Activated T-cell treated with anti-CD3 and anti-CD28 coated beads for 1 hour (primary cell): ENCODE measurements at places on chromosomes 16 and 17.

DNA sequence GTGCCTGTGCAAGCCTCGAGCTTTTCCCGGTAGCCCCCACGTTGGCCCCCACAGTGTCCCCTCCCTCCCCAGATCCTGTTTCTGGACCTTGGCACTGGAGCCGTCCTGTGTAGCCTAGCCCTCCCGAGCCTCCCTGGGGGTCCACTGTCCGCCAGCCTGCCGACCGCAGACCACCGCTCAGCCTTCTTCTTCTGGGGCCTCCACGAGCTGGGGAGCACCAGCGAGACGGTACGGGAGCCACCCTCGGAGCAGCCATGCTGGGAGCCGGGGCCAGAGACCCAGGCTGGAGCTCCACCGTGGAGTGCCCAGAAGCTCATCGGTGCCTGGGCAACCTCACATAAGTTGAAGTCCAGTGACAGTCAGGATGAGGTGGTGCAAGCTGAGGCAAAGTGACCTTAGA, 11.8 kb downstream of the RGS11 start:
- DNase-seq: no peak

DNA sequence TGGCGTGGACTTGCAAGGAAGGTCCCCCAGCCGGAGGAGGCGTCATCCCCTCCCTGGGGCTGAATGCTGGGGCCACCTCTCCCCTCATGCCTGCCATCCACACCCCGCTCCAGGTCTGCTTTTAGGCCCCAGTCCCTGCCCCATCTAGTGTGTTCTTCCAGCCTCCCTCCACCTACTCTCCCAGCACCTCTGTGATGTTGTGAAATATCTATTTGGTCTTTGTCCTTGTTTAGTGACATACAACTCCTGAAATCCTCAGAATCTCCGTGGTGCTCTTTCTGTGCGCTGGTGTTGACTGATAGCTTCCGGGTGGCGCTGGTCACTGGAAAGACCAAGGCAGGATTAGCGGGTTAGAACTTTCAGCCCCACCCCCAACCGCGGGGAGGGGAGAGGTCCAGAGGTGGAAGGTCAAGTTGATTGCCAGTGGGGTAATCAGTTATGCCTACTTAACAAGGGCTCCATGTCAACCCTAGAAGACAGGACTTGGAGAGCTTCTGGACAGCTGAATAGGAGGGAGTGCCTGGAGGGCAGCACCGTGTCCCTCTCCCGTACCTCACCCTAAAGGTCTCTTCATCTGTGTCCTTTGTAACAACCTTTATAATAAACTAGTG, 10.1 kb downstream of the TBC1D24 start:
- DNase-seq: no peak

DNA sequence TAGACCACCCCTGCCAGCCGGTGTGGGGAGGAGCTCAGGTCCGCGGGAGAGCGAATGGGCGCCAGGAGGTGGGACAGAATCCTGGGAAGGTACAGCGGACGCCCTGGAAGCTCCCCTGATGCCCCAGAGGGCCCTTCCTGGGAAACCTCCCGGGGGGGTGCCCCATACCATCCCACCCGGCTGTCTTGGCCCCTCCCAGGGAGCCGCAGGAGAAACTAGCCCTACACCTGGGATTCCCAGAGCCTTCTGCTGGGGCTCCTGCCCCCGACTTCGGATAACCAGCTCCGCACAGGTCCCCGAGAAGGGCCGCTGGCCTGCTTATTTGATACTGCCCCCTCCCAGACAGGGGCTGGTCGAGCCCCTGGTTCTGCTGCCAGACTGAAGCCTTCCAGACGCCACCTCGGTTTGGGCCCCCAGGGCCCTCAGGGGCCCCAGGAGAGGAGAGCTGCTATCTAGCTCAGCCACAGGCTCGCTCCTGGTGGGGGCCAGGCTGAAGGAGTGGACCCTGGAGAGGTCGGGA, 3.0 kb upstream of the CBX4 start:
- DNase-seq: no peak

GRCh38 chr17:55734128-55734781, 11.6 kb upstream of the TMEM100 start:
- no peak for DNase-seq

GRCh38 chr16:68257251-68257905, 6.9 kb upstream of the SLC7A6 start:
- no peak for DNase-seq

GRCh38 chr17:14833201-14833785, 431.8 kb downstream of the PMP22 start:
- DNase-seq: no peak

- DNase-seq: no peak
These were observed 1.4 kb downstream of the GCSH start for GRCh38 chr16:81094771-81095251.

DNA sequence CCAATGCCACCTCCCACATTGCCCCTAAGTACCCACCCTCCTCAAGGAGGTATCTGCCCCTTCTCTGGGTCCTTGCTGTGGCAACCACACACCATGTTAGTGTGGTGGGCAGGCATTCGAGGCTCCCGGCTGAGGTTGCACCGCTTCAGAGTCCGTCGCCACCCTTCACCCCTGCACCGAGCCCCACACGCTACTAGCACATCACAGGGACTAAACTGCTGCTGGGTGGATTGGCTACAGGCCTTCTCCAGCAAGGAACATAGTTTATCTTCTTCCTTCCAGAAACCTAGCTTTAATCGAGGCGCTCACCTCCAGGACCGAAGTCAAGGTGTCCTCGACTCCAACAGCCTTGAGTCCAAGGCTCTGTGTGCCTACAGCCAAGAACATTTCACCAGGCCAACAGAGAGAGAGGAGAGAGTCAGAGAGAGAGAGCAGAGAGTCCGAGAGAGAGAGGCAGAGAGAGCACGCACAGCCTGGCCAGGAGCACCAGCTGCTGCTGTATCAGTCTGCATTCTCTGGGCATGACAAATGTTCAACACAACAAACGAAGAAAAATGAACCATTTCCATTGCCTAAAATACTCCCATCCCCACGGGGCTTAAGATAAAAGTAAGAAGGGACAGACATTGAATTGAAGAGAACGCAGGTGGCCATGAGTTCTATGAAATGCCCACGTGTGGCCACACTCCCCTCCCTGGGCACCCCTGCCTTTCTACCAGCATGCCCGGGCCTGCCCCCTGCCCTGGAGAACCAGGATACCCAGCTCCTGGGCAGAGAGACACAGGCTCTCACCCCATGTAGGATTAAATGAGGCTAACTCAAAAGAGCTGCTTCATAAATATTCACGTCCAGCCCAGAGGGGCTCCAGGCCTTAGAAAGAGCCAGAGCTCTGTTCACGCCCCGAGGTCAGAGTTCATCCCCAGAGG, 94.9 kb downstream of the RBFOX3 start:
- no peak for DNase-seq

DNA sequence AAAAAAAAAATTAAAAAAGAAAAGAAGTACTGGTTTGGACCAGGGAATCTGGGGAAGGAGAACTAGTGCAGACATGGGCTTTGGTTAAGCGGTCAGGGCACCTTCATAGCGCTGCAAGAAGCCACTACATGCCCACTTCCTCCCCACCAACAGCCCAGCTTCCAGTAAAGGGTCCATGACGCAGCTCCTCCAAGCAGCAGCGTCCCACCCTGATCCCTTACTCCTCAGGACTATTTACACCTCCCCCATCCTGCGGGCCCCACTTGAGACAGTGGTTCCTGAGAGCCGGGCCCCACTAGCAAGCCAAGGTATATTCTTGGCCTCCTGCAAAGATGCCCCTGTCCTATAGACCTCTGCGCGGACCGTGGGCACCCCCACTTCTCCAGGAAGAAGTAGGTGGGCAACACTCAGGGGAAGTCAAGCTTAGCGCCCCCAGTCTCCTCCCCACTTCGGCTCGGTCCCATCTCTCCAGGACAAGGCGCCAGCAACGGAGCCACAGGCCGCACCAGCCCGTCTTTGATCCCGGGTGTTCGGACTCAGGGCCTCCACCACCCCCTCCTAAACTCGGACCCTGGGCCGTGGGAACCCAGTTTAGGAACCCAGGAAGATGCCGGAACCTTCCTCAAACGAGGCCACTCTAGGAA, 913 bp upstream of the PRR14 start:
- DNase-seq: peak; percentile 16

DNA sequence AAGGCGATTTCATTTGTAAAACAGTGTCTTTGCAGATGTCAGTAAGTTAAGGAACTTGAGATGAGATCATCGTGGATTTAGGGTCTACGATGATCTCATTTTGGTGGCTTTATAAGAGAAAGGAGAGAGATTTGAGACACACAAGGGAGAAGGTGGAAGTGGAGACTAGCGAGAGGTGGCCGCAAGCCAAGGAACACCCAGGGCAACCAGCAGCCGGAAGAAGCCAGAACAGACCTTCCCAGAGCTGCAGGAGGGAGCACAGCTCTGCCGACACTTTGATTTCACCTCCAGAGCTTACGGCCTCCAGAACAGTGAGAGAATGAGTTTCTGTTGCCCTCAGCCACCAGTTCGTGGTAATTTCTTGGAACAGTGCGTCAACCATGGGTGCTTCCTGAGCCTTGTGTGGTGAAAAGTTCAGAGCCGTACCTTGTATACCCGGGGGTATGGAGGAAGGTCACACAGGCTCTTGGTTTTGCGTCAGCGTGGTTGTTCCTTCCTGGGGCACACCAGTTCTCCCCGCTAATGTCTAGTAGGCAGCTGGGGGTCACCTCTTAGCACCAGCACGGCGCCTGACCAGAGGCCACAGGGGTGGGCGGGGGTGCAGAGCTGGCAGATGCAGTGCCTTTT, 12.9 kb upstream of the SEC14L1 start:
- DNase-seq: peak; percentile 32

DNA sequence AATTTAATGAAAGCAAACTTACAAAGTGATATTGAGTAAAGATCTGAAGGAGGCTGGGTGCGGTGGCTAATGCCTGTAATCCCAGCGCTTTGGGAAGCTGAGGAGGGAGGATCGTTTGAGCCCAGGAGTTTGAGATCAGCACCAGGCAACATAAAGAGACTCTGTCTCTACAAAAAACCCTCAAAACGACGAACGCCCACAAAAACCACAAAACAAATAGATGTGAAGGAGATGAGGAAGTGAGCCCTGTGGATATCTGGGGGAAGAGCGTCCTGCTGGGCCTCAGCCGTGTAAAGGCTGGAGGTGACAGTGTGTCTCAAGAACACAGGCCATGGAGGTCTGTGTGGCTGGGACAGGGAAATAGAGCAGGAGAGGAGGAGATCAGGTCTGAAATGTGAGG, 68.8 kb downstream of the ITFG1 start:
- DNase-seq: no peak

GRCh38 chr16:67857547-67858233, 10.2 kb upstream of the CENPT start:
- peak; percentile 9 for DNase-seq

- DNase-seq: no peak
These were observed 30.5 kb downstream of the CDH13 start for GRCh38 chr16:82657239-82657638.

GRCh38 chr17:74089869-74090464, 113.5 kb upstream of the RPL38 start:
- peak; percentile 7 for DNase-seq

DNA sequence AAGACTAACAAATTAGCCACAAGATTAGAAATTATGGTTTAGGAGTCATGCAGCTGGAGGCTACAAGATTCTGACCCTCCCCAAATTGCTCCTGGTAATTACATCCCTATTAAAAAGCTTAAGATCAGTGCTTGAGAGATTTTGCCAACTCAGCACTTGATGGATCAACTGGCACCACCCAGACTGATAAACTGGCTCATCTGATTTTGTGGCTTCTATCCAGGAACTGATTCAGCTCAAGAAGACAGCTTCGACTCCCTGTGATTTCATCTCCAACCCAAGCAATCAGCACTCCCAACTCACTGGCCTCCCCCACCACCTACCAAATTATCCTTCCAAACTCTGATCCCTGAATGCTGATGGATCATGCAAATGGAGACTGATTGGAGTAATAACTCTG, 94.8 kb downstream of the TNFRSF13B start:
- no peak for DNase-seq

- DNase-seq: no peak
These were observed 25.6 kb downstream of the TTLL6 start for GRCh38 chr17:48791128-48792032.

DNA sequence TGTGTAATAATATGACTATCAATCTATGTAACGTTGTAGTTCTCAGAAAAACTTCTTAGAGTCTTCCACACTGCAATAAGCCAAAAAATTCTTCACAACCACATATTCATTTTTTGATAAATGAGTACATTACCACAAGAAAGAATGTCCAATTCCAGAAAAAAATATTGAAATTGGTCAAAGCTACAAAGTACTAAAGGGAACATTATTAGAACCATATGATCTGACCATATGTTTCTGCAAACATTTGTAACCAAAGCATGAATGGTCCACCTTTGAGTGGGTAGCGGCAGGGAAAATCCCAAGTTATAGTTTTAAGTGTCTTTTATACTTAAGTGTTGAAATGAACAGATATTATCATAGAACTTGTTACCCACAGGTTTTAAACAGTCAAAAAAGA, 71.7 kb upstream of the NACA2 start:
- DNase-seq: no peak

- DNase-seq: no peak
These were observed 131.7 kb downstream of the TMEM114 start for GRCh38 chr16:8458481-8459046.

DNA sequence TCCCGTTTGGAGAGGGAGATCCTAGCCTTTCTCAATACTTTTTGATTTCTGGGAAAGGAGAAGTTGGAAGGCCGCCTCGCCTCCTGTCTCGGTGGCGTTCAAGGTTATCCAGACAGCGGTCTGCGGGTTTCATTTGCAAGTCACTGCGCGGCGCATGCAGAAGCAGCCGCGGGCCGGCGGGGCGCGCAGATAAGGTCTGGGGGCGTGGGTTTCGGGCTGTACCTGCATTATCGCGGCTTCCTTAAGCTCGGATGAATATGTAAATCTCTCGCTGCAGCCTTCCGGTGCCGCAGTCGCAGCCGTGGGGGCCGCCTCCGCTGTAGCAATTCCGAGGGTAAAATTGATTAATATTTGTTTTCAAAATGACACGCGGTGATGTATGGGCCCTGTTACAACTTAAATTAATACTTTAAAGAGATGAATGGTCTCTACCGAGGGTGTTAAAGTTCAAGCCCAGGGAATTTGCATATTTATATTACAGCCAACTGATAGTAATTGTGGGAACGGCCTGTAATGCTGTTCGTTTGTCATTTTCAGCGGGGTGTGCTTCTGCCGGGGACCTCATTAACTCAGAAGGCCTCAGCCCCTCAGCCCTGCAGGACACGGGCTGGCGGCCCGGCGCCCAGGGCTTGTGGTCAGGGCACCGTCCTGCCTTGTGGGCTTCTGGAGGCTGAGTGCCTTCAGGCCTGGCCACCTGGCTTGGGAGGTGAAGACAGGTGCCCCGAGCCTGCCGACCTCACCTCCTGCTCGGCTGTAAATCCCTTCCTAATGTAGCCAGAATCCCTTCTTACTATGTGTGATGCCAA, 99.4 kb downstream of the CYLD start:
- DNase-seq: peak; percentile 22

GRCh38 chr16:9929836-9930235, 252.4 kb downstream of the GRIN2A start:
- DNase-seq: no peak

- no peak for DNase-seq
These were observed 5.0 kb upstream of the DNASE1L2 start for GRCh38 chr16:2231016-2231931.
